ENCODE measurements at places on chromosomes 7 and 10.

- no peak for DNase-seq
- H3K4me1 ChIP-seq = no peaks in the 10 kb centered on the region
- no peak overlapping the region for H3K27ac ChIP-seq
- no peaks in the 10 kb centered on the region for H3K27me3 ChIP-seq
Measured at GRCh38 chr7:21763818-21764217, 181.9 kb downstream of the CDCA7L start.

- H3K4me1 ChIP-seq = no peaks in the 10 kb centered on the region
- no peaks in the 10 kb centered on the region for H3K36me3 ChIP-seq
- H3K27me3 ChIP-seq = no peaks in the 10 kb centered on the region
- H3K27ac ChIP-seq = no peak overlapping the region
- DNase-seq = no peak
Measured at GRCh38 chr7:32525839-32526238, 30.6 kb downstream of the AVL9 start.

DNA sequence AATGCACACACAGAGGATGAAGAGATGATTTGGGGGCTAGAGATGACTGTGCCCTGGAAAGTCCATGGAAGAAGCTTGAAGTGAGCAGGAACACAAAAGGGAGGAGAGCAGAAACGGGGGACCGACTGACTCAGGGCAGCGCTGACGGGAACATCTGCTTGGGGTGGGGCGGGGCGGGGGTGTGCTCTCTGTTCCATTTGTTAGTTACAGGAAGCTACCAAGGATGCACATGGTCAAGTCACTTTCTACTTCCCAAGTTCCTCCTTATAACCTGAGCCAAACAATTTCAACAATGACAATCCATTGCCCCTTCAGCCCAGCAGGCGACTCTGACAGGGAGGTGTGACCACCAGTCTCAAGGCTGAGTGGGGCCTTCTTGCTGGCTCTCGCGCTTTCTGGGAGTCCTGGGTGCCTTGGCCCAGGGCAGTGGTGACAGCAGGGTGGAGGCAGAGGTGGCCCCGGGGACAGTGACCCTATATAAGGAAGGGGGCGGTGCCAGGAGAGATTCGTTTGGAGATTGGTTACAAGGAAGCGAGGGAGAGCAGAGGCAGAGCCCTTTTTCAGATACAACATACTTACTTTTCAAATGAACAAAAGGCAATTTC is 39.6 kb downstream of the CLEC2L start:
- H3K4me1 ChIP-seq = no peaks in the 10 kb centered on the region
- no peak for DNase-seq
- no peaks in the 10 kb centered on the region for H3K36me3 ChIP-seq
- no peak overlapping the region for H3K4me3 ChIP-seq
- H3K27ac ChIP-seq = no peak overlapping the region
- H3K27me3 ChIP-seq = no peaks in the 10 kb centered on the region

- no peak overlapping the region for H3K4me3 ChIP-seq
- peak; percentile 78 for DNase-seq
- no peaks in the 10 kb centered on the region for H3K4me1 ChIP-seq
- no peaks in the 10 kb centered on the region for H3K36me3 ChIP-seq
- no peak overlapping the region for H3K27ac ChIP-seq
Measured at GRCh38 chr7:25098096-25099046, 26.7 kb downstream of the CYCS start.

- no peak overlapping the region for H3K27ac ChIP-seq
- peaks cover 6% of the 10 kb centered on the region for H3K4me1 ChIP-seq
- no peak for DNase-seq
- no peaks in the 10 kb centered on the region for H3K36me3 ChIP-seq
Measured at GRCh38 chr10:33899578-33900531, 565.4 kb upstream of the NRP1 start.

- no peaks in the 10 kb centered on the region for H3K4me1 ChIP-seq
- no peak overlapping the region for H3K27ac ChIP-seq
- no peak overlapping the region for H3K4me3 ChIP-seq
- no peak for DNase-seq
- H3K36me3 ChIP-seq = no peaks in the 10 kb centered on the region
Measured at GRCh38 chr7:71535616-71536015, 403.7 kb downstream of the GALNT17 start.

DNA sequence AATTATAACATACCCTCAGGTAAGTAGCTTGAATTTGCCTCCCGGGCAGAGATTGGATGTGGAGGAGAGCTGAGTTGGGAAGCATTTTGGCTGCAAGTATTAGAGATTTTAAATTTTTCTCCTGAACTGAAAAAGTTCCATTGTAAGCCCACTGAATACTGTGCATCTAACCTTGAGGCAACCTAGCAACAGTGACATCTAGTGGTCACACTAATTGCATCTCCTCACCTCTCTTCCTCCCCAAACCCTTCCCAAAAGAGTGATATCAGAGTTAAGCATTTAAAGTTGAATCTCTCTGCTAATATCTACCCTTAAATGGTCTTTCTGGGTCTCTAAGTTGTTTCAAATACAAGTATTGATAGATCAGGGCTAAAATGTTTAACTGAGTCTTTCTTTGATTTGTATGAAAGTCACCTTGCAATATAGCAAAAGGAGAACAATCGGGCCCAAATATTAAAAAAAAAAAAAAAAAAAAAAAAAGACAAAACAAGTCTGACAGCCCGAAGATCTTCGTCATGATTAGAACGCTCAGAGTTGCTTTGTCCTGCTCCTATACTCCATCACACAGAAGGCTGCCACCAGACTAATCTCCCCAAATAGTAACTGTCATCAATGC is 40.4 kb upstream of the DLX5 start:
- no peaks in the 10 kb centered on the region for H3K36me3 ChIP-seq
- no peaks in the 10 kb centered on the region for H3K27me3 ChIP-seq
- no peak overlapping the region for H3K4me3 ChIP-seq
- DNase-seq = peak; percentile 30

DNA sequence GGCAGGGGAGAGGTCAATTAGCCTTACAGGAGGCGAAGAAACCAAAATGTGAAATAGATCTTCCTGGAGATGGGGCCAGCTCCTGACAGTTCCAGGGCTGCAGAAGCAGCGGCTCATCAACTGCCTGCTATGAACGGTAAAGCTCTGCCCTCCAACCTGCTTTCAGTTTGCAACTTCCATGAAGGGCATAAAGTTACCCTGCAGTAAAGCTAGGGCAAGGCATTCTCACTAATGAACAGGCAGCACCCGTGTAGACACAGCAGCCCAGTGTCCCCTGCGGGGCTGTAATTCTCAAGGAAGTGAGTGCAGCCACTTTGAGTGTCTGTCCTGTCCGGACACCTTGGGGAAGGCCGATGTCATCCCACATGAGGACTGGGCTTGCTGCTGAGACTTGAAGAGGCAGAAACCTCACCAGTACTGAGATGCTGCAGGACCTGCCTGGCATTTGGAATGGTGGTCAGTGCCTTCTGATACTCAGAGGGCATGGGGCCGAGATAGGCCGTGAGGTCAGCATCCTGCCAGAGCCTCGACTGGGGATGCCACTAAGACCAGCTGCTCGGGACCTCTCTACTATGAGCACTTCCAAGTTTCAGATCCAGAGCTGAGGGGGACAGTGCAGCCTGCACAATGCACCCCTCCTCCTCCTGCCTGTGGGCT is 26.1 kb upstream of the C10orf53 start:
- DNase-seq = no peak
- H3K27me3 ChIP-seq = no peaks in the 10 kb centered on the region

DNA sequence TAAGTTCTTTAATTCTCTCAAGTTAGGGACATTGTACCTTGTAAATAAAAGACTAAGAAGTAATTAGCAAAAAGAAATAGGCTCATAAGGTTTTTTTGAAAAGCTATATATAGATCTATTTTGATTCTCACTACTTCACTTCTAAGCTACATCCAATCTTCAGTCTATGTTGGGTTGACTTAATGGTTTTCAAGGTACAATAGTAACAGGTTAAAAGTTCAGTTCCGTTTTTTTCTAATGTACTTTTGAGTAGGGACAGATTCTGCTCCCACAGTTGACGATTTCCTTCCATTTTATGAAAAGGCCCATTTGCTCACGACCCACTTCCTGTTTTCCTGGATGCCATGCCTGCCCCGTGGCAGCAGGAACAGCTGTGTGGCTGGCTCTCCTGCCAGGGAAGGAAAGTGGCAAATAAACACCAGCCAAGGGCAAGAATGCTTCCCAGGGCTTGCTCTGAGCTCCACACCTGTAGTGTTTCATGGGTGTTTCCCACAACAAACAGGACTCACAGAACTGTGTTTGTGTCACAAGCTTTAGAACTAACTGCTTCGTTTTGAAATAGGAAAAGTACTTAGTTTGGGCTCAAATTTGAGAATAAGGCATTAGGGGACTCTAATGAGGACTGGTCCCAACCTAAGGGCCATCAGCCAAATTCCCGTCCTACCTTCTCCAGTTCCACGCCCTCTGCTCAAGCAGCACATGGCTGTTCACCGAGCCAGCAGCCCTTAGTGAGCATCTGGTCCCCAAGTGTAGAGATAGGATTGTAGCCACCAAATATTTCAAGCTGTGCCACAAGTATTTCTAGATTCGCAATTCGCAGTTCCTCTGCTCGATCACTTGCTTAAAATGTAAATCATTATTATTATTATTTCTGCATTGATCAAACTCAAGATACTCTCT is 240.7 kb downstream of the COBL start:
- no peaks in the 10 kb centered on the region for H3K4me1 ChIP-seq
- no peaks in the 10 kb centered on the region for H3K27me3 ChIP-seq
- no peak for DNase-seq
- no peak overlapping the region for H3K4me3 ChIP-seq
- no peaks in the 10 kb centered on the region for H3K36me3 ChIP-seq

DNA sequence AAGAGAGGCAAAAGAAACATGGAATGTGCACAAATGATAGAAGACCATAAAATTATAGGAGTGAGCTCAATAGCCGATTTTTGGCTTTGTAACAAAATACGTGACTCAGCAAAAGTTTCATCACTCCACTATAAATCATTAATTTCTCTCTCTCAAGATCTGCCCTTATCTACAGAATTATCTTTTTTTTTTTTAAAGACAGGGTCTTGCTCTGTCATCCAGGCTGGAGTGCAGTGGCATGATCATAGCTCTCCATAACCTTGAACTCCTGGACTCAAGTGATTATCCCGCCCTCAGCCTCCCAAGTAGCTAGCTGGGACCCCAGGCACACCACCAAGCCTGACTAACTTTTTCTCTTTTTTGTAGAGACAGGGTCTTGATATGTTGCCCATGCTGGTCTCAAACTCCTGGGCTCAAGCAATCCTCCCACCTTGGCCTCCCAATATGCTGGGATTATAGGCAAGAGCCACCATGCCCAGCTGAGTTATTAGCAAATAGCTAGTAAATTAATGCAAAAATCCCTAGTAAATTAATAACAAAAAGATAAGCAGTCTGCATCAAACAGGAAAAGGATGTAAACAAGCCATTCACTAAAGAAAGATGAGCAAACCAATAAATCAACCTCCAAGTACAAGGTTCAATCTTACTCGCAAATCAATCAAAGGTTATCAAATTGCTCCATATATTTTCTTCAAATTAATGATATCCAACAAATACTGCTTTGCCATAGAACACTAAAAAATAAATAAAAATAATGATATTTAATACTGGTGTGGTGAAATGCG is 450.7 kb downstream of the PARD3 start:
- H3K27me3 ChIP-seq = no peaks in the 10 kb centered on the region
- H3K36me3 ChIP-seq = no peaks in the 10 kb centered on the region
- peak; percentile 46 for DNase-seq
- H3K4me3 ChIP-seq = no peak overlapping the region

DNA sequence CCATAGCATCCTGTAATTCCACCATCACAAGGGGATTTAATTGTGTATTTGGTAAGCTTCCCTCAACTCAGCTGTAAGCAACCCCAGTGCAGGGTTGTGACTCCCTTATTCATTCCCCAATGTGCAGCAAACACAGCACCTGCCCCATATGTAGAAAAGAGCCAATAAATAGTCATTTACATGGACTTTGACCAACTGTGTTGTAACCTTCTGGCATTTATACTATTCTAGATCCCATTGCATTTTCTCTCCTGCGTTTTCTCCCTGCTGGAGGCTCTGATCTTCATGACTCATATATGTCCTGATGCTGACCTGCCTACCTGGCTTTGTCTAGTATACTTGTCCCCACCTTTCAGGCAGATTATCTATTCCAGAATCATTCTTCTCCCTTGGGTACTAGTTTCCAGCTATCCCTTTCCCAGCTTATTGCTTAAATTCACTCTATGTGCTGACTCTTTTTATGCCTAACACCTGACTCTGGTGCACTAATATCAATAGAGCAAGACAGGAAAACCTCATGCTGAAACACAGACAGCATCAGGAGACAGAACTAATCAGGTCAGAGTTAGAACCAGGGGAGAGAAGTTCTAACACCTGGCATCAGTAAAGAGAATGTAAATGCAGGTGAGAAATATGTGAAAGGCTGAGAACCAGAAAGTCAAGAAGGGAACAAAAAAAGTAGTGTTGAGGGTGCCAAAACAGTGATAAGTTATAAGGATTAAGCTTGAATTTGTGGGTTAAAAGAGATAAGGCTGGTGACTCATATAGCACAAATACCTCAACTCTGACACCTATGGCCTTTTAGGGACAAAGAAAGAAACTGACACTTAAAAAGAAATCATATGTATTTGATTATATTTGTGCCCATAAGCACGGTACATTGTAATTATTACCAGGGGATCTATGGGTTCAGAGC is 402.7 kb downstream of the IPMK start:
- no peak overlapping the region for H3K4me3 ChIP-seq
- H3K4me1 ChIP-seq = no peaks in the 10 kb centered on the region
- H3K27me3 ChIP-seq = no peaks in the 10 kb centered on the region

DNA sequence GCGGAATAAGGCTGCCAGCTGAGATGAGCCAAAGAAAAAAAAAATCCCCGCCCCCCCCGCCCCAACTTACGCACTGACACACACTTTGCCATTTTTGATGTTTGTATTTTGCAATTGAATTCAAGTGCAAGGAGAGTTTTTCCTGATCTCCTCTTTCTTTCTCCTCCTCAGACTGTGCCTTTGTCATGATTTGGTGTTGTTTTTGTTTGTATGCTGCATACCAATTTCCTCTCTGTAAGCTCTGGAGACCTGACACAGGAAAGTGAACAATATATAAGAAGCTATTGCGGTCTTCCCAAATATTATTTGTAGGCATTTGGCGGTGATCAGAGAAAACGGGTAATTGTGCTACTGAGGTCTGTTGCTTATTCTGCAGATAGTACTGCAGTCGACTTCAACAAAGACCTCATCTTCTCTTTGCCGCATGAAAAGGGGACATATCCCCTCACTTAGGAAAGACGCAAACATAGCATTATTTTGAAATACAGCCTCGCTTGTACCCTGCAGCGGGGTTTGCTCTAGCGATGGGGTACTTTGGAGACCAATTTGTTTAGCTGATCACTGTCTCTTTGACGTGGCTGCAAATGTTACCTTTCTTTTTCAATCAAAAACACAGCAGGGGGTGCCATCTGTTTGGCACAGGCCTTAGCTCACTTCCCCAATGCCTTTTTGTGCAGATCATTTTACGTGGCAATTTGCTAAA is 206.6 kb downstream of the SKAP2 start:
- DNase-seq = no peak
- no peaks in the 10 kb centered on the region for H3K36me3 ChIP-seq
- H3K4me3 ChIP-seq = no peak overlapping the region

Measured in fibroblast of lung (primary cell).